ENCODE measurements at places on chromosomes 7 and 10.

- DNase-seq: no peak
Observed at GRCh38 chr10:24995072-24995471, 20.9 kb downstream of the ENKUR start.

- DNase-seq: peak; percentile 45
Observed at GRCh38 chr7:20201380-20201779, 15.8 kb downstream of the MACC1 start.

DNA sequence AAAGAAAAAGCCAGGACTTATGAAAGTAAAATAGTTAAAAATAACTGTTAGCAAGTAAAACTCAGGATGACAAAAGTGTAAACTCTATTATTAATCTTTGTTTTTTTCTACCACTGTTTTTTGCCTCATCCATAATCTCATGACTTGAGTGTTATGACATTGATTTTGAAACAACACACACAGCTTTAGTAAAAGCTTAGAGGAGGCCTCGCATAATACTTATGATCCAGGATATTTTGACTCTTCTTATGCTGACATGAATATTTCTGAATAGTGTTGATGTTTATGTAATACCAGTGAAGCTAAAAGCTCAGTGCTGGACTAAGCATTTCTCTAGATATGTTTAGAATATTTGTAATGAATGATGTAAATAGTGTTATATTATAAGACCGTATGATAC lies 10.5 kb downstream of the KAT6B start:
- no peak for DNase-seq

DNA sequence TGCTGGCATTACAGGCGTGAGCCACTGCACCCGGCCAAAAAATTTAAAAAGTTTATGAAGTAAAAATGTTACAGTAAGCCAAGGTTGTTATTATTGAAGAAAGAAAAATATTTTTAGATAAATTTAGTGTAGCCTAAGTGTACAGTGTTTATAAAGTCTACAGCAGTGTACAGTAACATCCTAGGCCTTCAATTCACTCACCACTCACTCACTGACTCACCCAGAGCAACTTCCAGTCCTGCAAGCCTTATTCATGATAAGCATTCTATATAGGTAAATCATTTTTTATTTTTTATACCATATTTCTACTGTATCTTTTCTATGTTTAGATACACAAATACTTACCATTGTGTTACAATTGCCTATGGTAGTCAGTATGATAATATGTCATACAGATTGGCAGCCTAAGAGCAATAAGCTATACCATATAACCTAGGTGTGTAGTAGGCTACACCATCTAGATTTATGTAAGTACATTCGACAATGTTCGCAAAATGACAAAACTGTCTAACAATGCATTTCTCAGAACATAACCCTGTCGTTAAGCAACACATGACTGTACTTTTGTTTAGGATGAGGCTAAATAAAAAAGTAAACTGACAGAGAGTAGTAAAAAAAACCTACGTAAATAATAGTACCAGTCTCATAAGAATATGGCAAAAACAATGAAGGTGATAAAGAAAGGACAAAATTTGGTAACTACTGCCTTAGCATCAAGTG lies 77.8 kb upstream of the FAM133B start:
- DNase-seq: no peak

DNA sequence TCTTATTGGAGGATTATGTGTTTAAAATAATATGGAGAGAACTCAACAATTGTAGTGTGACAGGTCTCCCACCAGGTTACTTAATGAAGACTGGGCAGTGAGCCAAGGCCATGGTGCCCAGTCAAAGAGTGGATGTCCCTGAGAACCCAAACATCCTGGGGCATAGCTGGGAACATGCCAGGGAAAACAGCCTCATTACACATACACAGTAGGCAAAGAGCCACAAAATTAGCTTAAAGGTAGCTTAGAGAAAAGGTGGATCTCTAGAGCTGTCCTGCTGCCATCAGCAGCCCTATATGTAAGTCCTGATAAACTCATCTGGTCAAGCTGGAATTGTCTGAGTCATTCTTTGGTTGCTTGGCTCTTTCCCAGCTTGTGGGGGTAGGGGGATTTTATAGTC lies 287.8 kb downstream of the PHF14 start:
- DNase-seq: no peak

- DNase-seq: no peak
Observed at GRCh38 chr10:74137992-74138391, 12.6 kb downstream of the AP3M1 start.

DNA sequence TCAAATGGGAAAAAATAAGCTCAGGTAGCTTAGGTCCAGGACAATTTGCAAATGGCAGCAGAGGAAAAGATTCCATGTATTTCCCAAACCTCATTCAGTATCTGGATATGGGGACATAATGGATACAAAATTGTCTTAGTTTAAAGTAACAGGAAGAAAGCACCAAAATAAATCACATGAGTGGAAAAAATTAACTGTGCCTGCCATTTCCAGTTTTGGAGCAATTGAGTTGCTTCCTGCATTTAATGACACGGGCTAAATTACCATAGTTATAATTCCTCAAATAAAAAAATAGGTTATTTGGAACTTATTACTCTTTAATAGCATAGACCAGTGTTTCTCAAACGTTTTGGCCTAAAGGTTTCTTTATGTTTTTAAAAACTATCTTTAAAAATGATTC lies 6.3 kb upstream of the STAMBPL1 start:
- no peak for DNase-seq

GRCh38 chr7:47715631-47716068 lies 133.7 kb upstream of the TNS3 start:
- DNase-seq: no peak

DNA sequence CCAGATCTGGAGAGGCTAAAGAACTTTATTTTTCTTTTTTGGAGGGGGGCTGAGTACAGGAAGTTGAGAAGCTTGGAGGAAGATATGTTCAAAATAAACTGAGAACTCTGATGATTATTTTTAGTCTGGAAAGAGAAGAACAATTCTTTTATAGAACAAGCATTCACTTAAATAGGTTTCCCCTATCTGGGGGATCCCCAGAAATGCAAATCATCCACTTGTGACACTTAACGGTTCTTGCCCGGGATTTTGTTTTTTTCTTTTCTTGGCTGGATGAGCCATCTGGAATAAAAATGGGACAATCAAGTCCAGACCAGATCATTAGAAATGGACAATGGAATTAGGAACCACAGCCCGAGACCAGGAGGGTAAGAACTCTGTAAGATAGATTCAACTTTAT lies 95.9 kb upstream of the EGR2 start:
- no peak for DNase-seq
